ENCODE measurements at places on chromosomes 7 and 10.

GRCh38 chr7:144529269-144529926 lies 125.9 kb upstream of the NOBOX start:
- DNase-seq: no peak

GRCh38 chr7:146655928-146656797 lies 539.6 kb downstream of the CNTNAP2 start:
- no peak for DNase-seq

- no peak for DNase-seq
Measured at GRCh38 chr7:108017776-108018151, 14.8 kb upstream of the LAMB1 start.

- DNase-seq: no peak
Measured at GRCh38 chr7:140674899-140675701, 2.4 kb downstream of the ADCK2 start.

- DNase-seq: peak; percentile 66
Measured at GRCh38 chr10:22550732-22551131, 163.6 kb downstream of the PIP4K2A start.

DNA sequence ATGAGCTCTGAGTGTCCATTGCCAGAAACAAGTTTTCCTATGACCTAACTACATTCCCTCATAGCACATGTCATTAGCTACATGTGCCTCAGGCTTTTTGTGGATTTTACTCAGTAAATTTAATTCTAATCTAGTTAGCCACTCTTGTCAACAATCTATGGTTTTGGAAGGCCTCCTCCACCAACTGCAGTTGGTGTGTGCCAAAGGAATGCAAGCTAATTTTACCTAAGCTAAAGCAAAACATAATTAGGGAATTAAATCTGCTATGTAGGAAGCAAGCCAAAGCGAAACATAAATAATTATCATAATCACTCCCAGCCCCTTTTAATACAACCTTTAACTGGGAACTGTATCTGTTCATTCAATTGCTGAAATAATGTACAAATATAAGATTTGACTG lies 3.5 kb upstream of the CTTNBP2 start:
- no peak for DNase-seq

GRCh38 chr10:18554479-18554878 lies 96.9 kb downstream of the NSUN6 start:
- no peak for DNase-seq

GRCh38 chr10:125134483-125134848 lies 25.9 kb downstream of the CTBP2 start:
- DNase-seq: no peak

GRCh38 chr7:132072165-132072564 lies 504.1 kb downstream of the PLXNA4 start:
- DNase-seq: no peak

- DNase-seq: peak; percentile 45
Measured at GRCh38 chr7:50662041-50662694, 97.0 kb upstream of the DDC start.

GRCh38 chr7:43135129-43135528 lies 22.7 kb downstream of the HECW1 start:
- no peak for DNase-seq

DNA sequence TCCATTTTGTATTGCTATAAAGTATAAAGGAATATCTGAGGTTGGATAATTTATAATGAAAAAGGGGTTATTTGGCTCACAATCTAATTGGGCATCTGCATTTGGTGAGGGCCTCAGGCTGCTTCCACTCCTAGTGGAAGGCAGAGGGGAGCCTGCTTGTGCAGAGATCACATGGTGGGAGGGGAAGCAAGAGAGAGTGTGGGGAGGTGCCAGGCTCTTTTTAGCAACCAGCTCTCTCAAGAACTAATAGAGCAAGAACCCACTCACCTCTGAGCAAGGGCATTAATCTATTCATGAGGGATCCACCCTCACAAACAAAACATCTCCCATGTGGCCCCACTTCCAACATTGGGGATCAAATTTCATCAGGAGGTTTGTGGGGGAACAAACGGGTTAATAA lies 64.6 kb downstream of the OGDH start:
- no peak for DNase-seq

DNA sequence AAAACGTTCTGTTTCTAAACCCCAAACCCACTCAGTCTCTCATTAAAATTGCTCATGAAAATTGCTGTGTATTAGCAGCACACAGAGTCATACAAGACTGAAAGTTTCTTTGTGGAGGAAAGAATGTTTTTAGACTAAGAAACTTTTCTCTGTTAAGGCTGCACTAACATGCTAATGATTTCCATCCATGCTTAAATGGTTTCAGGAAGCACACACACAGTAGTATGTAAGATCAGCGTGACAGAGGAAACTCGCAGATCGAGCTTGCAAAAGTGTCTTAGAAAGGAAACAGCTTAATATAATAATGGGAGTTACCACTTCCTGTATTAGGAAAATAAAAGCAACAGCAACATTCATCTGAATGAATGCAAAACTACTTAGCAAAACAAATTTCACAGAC lies 112.7 kb downstream of the ICA1 start:
- no peak for DNase-seq

DNA sequence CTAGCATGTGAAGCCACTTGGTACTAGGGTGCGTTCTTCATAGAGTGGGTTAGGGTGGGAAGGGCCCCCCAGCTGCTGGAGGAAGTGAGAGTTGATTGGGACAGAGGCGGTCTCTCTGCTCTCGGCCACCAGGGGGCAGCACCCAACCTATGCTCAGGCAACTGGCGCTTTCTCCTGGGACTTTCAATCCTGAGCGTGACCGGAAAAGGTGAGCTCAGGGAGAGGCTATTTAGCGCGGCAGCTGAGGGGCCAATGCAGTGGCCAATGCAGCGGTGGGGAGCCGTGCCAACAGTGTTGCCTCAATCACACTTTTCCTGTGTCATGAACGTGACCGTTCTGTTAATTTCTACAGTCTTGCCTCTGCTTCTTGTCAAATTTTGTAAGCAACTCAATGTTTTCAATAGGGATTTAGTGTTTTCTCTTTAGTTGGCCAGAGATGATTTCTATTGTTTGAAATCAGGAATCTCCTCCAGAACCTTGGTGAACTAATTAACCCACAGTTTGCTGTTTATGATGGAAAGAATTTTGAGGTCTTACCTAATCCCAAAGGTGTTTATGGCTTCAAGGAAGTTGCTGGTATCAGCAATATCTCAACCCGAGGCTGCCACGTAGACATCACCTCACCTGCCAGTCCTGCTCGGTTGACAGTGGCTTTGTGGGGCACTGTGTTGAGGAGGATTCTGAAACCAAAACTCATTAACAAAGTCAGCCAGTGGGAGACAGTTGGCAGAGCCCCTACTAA lies 67.9 kb upstream of the PDZD8 start:
- DNase-seq: peak; percentile 41

GRCh38 chr7:83014546-83014945 lies 148.1 kb downstream of the PCLO start:
- DNase-seq: no peak

DNA sequence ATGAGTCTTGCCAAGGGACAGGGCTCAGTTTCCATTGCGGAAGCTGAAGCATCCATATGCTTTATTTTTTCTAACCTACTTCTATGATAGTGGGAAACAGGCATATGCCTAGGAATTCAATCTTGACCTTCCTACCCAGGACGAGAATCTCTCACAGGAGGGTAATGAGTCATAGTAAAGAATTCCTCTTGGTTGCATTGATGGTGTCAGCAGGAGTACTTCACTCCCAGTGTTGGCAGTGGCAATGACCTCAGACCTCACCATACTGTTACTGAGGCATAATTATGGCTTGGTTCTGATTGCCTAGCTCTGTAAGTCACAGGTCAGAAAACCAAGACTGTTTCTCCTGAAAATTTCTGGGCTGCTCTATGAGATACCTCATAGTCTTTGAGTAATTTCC lies 552.9 kb downstream of the ARL4A start:
- DNase-seq: no peak

GRCh38 chr7:43308913-43309705 lies 196.7 kb downstream of the HECW1 start:
- no peak for DNase-seq

DNA sequence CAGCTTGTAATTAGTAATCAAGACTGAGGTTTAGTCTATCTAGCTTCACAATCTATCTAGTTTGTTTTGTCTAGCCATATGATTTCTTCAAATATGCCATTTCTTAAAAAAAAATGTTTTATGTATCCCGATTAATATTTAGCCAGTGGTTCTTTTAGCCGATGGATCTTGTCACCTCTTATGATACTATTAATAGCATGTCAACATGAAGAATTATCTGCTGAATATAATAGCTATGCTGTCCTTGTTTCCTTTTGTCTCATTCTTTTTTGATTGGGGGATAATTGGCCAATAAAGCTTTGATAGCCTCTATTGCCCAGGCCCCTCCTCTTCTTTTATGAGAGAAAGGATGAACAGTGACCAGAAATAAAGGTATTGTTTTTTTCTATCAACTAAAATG lies 32.8 kb downstream of the PTEN start:
- no peak for DNase-seq

- DNase-seq: no peak
Measured at GRCh38 chr7:128888756-128889095, 21.8 kb downstream of the KCP start.

GRCh38 chr10:110804376-110804775 lies 67.4 kb upstream of the PDCD4 start:
- DNase-seq: no peak

DNA sequence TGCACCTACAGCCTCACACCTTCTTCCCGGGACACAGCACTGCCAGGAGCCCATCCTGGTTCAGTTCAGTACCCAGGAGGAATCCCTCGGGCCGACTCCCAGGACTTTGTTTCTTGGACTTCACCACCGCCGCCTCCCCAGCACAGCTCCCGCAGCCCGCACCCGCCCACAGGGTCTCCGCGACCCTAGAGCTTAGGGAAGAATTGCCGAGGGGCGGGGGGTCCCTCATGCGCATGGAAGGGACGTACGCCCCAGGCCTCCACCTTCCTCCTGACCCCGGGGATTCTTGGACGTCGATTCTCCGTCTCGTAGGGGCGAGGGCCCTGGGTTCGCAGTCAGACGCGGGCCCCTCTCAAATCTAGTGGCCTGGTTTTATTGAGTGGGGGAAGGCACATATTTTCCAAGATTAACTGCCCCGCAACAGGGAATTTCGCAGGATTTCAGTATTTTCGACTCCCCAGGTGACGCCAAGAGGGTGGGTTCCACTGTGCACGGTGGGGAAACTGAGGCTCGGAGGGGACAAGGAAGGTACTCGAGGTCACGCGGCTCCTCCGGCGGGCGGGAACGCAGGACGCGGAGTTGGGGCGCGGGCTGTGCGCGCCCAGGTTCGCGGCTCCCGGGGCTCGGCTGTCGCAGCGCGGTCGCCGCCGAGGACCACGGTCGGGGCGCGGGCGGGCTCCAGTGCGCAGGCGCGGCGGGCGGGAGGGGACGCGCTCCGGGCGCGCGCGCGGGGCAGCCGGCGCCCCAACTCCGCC lies at the start of gene ADCY1:
Gene ADCY1 (plus strand): TSS at position 708 of the 755 bp plus-strand sequence. CDS start 176 bp downstream, outside the sequence.
- no peak for DNase-seq

DNA sequence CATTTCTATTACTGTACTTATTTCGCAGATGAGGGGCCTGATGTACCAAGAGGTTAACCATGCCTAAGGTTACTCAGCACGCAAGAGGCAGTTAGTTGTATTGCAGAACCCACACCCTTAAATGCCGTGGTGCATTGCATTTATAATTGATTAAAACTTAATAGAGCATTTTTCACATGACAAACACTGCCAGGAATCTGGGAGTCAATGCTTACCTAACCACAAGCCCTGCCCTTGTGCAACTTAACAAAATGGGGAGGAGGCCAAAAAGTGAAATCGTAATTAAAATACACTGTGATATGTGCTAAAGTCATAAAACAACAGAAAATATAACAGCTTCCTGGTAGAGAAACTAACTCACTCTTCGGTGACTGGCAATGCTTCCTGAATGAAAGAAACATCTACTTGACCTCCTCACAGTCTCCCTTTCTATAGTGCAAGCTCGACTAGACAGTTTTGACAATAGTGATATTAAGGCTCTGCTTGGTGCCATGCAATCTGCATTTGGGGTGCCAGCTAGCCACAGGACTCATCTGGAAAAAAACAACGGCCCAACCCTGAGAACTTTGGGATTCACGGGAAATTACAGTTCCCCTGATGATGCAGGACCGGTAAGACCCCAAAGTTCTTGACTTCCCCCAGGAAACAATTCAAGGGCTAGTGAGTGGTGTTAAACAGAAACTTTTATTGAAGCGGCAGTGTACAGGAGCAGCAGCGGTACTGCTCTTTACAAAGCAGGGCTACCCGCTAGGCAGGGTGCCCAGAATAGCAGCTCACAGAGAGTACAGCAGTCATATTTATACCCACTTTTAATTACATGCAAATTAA lies 612.4 kb downstream of the TNS3 start:
- DNase-seq: no peak

DNA sequence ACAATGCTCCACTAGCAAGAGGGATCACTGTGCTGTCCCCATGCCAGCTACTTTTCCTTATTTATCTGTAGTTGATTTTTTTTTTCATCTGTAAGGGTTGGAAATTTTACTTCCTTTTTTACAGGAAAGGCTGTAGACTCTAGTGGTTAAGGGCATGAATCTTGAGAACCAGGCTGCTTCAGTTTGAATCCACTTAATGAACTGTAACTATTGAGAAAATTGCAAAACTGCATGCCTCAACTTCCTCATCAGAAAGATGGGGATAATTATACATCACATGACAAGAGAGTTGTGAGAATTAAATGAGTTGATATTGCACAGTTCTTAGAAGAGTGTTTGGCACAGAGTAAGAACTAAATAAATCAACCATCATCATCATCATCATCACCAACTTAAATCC lies 106.4 kb upstream of the GSDME start:
- no peak for DNase-seq

GRCh38 chr7:74441801-74442200 lies 11.9 kb upstream of the GTF2IRD1 start:
- DNase-seq: no peak

- DNase-seq: no peak
Measured at GRCh38 chr7:111835066-111835465, 272.8 kb upstream of the IMMP2L start.

- DNase-seq: no peak
Measured at GRCh38 chr10:92479547-92479946, 94.3 kb downstream of the IDE start.

- no peak for DNase-seq
Measured at GRCh38 chr7:9149499-9150082, 716.2 kb downstream of the NXPH1 start.

DNA sequence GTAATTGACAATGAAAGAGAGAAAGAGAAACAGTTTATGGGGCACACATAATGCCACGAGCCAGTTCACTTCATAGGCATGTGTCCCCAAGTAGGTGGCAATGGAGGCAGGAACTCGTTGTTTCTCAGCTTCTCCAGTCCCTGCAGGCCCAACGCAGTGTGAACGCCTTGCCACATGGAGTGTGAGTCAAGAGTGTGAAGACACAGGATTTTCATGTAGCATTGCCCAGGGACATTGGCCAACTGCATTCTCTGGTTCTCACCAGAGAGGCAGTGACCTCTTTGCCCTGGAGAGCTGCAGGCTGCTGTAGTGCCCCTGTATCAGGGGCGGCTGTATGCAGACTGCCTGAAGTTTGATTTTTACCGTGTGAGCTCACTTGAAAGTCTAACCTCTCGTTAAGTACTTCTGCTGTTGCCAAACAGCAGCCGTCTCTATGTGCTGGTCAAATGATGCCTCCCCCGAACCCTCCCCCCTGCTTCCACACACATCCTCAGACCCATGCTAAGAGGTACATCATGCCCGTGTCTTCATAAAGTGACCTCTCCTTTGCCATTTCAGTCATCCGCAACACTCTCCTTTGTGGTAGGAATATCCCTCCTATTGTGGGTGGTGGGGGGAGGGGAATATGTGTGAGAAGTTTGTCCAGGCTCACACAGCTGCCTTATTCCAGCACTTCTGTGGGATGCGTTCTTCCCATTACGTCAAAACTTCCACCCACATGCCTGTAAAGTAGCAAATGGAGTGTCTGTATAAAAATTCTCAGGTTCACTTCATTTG lies 12.7 kb downstream of the LRRC18 start:
- DNase-seq: no peak
